ENCODE measurements at places on chromosomes 4 and X.
A peak's percentile ranks its signal among the peaks of the same experiment; 100 is the strongest.

GRCh38 chrX:320126-320783 lies 1.7 kb upstream of the GTPBP6 start:
- no peak for DNase-seq

- DNase-seq: no peak
Observed at GRCh38 chr4:164550989-164551712, 202.8 kb upstream of the SMIM31 start.

- DNase-seq: peak; percentile 89
Observed at GRCh38 chr4:176270669-176271068, 1.6 kb upstream of the ASB5 start.

GRCh38 chr4:33067221-33067620 lies 2347.1 kb downstream of the PCDH7 start:
- no peak for DNase-seq

GRCh38 chr4:97670703-97671269 lies 472.5 kb downstream of the STPG2 start:
- DNase-seq: no peak

- DNase-seq: no peak
Observed at GRCh38 chrX:129686422-129686948, 31.7 kb upstream of the APLN start.

DNA sequence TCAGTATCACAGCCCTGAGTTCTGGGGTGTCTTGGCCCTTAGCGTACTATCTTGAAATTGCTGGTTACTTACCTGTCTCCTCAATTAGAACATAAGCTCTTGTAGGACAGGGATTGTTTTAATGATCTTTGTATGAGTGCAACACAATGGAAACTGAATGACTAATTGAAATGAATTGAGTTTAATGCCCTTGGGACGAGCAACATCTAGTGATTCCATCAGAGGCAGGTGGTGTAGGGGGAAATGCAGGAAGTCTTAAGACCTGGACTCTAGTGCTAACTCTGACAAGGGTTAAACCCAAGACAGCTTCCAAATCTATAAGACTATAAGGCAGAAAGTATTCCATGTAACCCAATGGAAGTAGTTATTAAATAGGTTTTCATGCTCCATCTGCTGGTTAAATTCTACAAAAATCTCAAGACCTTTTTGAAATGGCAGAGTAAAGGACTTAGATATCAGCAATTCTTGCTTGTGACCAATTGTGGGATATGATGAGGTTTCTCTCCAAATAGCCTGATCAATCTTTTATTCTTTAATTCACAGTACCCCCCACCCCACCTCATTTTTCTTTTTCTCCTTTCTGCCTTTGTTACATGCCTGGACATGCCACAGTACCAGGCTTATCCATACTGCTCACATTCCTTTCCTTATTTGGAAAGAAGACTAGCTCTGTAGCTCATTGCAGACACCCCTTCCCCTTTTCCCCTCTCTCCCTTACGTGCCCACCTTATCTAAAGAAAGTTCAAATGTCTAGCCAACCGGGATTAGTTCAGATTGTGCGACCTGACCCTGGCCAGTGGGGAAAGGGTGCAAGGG lies 340.8 kb downstream of the PAPSS1 start:
- no peak for DNase-seq

GRCh38 chrX:48475774-48476577 lies at the start of gene FTSJ1:
Gene FTSJ1 (plus strand): TSS chrX:48476199. CDS start chrX:48478048, 1,849 bp downstream.
- peak; percentile 85 for DNase-seq
